Activated CD8-positive, alpha-beta memory T cell treated with anti-CD3 and anti-CD28 coated beads, Interleukin-2, amount 10 ng/mL, durations not matched to agents 7 days and 5 days (primary cell): ENCODE measurements at places on chromosomes 4 and X. TPM values are rescaled to one million over a fixed set of nuclear protein-coding genes. Genes with fewer than 3 reads are reported as not detected.

GRCh38 chr4:101807351-101807750 is 16.8 kb downstream of the BANK1 start:
- DNase-seq, result no peak

The CORIN gene
- total RNA-seq, result not detected

The REELD1 gene
- 0.45 TPM for total RNA-seq

DNA sequence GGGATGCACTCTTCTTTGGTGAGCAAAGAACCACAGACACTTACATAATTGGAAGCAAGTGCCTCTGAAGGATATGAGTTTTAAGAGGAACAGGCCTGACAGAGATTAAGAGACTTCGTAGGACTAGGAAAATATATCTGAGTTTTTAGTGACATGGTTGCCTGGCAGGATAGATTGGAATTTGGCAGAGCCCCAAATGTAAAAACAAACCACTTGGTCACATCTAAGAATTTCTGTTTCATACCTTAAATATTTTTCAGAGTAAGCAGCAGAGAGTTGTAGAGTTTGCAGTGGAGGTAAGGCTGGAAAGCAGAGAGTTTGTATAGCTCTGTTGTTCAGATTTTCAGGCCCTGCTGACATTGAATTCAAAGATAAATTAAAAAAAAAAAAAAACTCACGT is 150.1 kb upstream of the MAGEB2 start:
- no peak for DNase-seq

GRCh38 chr4:167930166-167930565 is 162.2 kb upstream of the ANXA10 start:
- no peak for DNase-seq

DNA sequence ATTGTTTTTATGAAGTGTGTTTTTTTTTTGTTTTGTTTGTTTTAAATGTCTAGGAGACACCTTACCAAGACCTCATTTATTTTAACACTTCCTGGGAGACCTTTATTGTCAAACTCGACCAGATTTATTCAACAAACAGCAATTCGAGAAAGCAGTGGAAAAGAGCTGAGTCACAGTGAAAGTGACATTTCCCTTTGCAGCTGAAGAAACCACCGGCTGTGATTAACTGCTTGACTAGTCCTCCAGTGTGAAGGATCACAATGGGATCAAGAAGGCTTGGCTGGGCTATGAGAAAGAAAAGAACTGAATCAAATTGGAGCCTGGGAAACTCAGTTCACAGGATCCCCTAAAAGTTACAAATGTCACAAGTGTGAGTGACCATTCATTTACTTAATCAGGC is 11.9 kb upstream of the ADH7 start:
- peak; percentile 43 for DNase-seq

DNA sequence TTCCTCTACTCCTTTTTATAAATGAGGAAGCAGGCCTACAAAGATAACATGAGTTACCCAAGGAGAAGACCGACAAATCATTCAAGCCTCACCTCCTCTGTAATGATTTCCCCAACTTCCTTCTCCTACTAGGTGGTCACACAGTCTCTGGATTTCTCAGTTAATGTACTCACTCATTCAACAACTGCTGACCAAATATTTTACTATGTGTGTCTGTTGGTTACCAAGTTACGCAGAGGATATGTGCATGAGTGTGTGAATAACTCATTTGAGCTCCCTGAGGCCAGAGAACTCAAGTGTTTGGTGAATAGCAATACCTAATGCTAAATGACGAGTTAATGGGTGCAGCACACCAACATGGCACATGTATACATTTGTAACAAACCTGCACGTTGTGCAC is 10.4 kb downstream of the CASK start:
- no peak for DNase-seq

- no peak for DNase-seq
Observed at GRCh38 chr4:147009875-147010274, 64.2 kb upstream of the TTC29 start.

- DNase-seq, result no peak
Observed at GRCh38 chr4:81745050-81745449, 273.3 kb upstream of the RASGEF1B start.

DNA sequence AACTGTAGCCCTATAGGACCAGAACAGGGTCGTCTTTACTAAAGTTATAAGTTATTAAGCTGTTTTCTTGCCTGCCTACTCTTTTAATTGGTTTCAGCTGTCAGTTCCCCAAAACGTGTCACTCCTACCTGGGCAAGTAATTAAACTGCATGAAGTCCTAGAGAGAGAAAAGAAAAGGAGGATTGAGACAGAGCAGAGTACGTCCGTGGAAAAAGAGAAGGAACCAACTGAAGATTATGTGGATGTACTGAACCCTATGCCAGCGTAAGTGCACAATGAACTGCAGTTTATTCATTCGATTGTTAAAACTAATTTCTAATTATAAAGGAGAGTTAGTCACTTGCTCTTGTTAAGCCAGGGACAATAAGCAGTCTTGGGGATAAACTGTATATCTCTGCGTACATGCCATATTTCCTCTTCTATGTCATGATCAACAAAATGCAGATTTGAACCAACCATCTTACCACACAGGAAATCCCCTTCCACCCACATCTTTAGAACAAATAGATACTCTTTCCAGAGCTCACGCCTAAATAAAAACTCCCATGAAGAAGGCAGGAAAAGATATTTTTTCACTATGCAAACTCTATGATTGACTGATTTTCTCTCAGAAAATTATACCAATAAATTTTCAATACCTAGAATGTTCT is 22.8 kb downstream of the STAP1 start:
- no peak for DNase-seq

The EDA gene
- 0.96 TPM for total RNA-seq

GRCh38 chrX:631802-632365 is 1.3 kb downstream of the SHOX start:
- DNase-seq, result no peak

DNA sequence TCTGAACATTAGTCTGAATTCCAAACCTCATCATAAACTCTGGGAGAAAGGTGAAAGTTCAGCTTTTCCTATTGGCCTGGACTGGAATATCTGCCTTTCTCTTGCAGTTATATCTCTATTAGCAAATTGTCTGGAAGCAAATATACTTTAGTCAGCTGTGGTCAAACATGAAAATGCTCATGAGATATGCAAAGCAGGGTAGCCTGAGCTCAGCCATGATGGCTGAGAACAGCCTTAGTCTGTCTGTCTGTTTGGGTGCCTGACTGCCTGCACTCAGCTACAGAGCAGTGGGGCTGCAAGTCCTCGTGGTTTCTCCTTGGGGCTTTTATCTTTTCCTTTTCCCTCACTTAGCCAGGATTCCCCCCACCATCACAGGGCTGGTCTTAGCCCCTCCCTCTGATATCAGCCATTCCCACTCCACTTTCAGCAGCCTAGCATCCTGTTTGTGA is 19.5 kb upstream of the PGRMC2 start:
- no peak for DNase-seq

GRCh38 chr4:120857312-120857711 is 65.2 kb downstream of the PRDM5 start:
- no peak for DNase-seq

The HS6ST2 gene
- 0.14 TPM for total RNA-seq

- DNase-seq, result peak; percentile 77
Observed at GRCh38 chr4:158906073-158906472, 137.2 kb downstream of the FNIP2 start.

- DNase-seq, result no peak
Observed at GRCh38 chr4:184851200-184851541, 25.4 kb upstream of the ACSL1 start.

GRCh38 chr4:149029056-149029651 is 586.9 kb upstream of the NR3C2 start:
- no peak for DNase-seq

DNA sequence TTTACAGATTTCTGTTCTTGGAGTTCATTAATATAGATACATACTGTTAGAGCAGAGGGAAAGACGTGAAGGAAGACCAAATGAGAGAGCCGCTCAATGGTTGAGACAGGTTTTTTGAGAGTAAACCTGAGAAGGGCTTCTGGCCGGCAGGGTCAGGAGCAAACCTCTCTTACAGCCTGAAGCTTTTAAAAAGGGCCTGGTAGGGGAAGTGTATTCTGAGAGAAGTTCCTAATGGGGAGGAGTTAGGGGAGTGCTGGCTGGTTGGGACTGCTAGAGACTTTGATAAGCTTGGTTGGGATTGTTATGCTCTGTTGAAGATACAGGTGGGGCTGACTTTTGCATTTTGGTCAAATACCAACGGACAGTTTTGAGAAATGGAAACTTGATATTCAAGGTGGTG is 186.8 kb upstream of the PABPC4L start:
- no peak for DNase-seq

DNA sequence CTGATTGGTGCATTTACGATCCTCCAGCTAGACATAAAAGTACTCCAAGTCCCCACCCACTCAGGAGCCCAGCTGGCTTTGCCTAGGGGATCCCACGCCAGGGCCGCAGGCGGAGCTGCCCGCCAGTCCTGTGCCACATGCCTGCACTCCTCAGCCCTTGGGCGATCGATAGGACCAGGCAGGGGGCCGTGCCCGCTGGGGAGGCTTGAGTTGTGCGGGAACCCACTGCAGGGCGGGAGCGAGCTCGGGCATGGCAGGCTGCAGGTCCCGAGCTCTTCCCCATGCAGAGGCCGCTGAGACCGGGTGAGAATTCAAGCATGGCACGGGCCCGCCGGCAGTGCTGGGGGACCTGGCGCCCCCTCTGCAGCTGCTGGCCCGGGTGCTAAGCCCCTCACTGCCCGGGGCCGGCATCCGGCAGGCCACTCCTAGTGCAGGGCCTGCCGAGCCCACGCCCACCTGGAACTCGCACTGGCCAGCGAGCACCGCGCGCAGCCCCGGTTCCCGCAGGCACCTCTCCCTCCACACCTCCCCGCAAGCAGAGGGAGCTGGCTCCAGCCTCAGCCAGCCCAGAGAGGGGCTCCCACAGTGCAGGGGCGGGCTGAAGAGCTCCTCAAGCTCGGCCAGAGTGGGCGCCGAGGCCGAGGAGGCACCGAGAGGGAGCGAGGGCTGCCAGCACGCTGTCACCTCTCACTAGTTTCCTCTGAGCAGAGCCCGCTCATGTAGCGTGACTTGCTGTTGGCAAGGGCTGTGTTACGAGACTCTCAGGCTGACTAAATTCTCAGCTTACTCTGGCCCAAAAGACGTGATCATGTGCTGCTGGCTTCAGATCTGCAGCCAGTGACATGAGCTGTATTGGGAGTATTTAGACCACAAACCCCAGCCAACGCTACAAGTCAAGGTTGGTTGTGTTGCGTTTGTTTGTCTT is 87.5 kb downstream of the TRAPPC11 start:
- DNase-seq, result no peak

DNA sequence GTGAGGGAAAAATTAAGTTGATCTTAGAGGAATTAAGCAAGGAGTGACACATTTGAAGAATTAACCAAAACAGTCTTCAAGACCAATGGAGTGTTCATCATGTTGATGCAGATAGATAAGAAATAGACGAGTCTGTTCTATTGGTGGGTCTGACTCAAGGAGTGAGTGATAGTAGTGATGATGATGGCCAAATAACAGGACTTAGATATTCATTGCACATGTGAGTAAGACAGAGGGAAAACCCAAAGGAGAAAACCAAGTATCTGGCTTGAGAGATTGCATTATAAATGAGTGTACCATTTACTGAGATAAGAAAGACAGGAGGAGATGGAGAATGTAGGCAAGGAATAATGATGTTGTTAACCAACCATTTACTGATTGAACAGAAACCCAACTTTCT is 321.3 kb downstream of the ADGRL3 start:
- DNase-seq, result no peak

The PRKG2 gene
- total RNA-seq, result 0.58 TPM

The CT45A10 gene
- not detected for total RNA-seq

DNA sequence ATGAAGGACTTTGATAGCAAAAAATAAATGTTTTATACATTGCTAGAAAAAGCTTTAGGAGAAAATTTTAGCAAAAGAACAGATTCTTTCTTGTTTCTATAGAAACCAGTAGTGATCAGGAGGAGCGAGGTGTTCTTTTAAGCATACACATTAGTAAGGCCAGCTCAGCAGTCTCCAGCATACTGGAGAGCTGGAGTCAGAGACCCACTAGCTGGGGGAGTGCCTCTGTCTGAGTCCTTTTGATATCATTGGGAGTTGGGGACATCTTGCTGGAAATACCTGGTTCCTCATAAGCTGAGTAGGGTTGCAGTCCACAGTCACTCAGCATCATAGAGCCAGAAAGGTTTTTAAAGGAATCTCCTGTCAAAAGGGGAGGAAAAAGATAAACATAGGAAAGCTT is 67.4 kb downstream of the AFF2 start:
- no peak for DNase-seq

- no peak for DNase-seq
Observed at GRCh38 chrX:16144420-16144819, 21.1 kb downstream of the GRPR start.

DNA sequence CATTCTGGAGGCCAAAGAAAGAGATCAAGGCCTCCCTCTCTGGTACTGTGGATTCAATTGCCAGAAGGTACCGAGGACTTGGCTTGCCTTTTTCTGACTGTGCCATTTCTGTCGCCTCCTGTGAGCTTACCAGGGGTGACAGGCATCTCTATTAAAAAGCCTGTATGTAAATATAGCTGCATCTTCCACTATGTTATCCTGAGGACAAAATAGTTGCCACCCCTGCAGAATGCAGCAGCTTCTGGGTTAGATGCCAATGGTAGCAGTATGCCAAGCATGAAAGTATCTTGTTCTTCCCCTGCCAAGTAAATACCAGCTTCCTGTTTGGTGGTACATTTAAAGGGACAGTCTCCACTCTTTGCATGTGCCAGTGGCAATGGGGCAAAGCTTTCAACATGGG is 10.7 kb downstream of the TRPC5OS start:
- no peak for DNase-seq

- DNase-seq, result no peak
Observed at GRCh38 chr4:170990989-170991589, 822.1 kb upstream of the GALNTL6 start.

- DNase-seq, result no peak
Observed at GRCh38 chr4:105135785-105136184, 10.9 kb upstream of the TET2 start.

The FABP2 gene
- not detected for total RNA-seq

The NKX3-2 gene
- not detected for total RNA-seq

The MAGEA9 gene
- total RNA-seq, result not detected

DNA sequence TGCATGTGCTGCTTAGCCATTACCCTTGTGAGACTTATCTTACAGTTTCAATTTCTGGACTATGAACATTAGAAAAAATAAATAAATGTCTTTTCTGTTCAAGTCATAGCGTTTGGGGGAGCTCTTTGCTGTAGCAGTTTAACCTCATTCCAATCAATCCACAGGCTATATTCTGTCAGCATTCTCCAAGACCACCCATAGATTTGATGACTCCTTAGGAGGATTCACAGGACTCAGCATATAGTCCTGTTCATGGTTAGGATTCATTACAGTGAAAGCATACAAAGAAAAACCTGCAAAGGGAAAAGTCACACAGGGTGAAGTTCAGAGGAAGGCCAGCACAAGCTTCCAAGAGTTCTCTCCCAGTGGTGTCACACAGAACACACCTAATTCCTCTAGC is 180.5 kb downstream of the ADAMTS3 start:
- DNase-seq, result no peak

The ELOVL6 gene
- total RNA-seq, result 20.8 TPM

GRCh38 chr4:55343887-55344286 is 2.2 kb upstream of the SRD5A3 start:
- no peak for DNase-seq
